Left lobe of liver (tissue), 2 donors: ENCODE measurements at places on chromosomes 5 and 9. TPM values are rescaled to one million over a fixed set of nuclear protein-coding genes. Genes with fewer than 3 reads are reported as not detected.

DNA sequence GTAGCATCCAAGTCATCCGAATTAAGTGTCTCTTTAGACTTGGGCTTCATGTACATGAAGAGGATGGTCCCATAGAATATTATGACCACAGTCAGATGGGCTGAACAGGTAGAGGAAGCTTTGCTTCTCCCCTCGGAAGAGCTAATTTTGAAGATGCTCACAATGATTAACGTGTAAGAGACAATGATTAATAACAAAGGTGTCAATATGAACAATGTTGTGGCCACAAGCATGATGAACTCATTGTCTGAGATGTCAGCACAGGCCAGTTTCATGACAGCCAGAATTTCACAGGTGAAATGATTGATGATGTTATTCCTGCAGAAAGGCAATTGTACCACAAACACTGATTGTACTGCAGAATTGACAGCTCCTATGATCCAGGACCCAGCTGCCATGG, 626 bp downstream of the OR13C2 start:
- DNase-seq = no peak

The SPATA31E1 gene
- total RNA-seq = not detected

The CCDC183 gene
- total RNA-seq = 0.75 TPM

- DNase-seq = no peak
Measured at GRCh38 chr5:170443624-170444023, 54.5 kb upstream of the KCNMB1 start.

DNA sequence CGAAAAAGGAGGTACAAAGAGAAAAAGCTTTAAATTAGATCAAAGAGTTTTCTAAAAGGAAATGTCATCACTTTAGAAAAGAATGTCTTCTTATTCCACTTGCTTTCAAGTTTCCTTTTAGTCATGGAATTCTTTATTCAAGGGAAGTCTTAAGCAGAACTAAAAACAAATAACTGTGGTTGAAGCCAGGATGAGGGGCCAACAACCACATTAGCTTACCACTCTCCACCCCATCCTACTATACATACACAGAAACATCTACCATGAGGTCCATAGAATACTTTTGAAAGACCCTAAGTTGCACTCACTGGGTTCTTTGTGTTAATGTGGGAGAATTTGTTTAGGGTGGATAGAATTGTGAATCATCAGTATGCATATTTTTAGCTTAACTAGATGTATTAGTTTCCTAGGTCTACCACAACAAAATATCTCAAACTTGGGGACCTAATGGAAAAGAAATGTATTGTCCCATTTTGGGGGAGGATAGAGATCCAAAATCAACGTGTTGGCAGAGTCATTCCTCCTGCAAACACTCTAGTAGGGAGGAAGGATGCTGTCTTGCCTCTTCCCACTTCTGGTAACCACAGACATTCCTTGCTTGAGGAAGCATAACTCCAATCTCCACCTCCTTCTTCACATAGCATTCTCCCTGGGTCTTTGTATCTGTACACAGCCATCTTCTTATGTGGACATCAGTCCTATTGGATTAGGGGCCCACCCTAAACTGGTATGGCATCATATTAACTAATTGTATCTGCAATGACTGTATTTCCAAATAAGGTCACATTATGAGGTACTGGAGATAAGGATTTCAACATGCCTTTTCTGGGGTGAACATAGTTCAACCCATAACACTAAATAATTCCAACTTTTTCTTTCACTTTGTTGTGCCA, 239.4 kb downstream of the LURAP1L start:
- DNase-seq = no peak

- DNase-seq = no peak
Measured at GRCh38 chr5:15103130-15103529, 231.6 kb upstream of the ANKH start.

The IFNA2 gene
- total RNA-seq = not detected

The PLAC8L1 gene
- not detected for total RNA-seq

The OBP2A gene
- total RNA-seq = not detected

The ALDH1A1 gene
- total RNA-seq = 527 TPM

DNA sequence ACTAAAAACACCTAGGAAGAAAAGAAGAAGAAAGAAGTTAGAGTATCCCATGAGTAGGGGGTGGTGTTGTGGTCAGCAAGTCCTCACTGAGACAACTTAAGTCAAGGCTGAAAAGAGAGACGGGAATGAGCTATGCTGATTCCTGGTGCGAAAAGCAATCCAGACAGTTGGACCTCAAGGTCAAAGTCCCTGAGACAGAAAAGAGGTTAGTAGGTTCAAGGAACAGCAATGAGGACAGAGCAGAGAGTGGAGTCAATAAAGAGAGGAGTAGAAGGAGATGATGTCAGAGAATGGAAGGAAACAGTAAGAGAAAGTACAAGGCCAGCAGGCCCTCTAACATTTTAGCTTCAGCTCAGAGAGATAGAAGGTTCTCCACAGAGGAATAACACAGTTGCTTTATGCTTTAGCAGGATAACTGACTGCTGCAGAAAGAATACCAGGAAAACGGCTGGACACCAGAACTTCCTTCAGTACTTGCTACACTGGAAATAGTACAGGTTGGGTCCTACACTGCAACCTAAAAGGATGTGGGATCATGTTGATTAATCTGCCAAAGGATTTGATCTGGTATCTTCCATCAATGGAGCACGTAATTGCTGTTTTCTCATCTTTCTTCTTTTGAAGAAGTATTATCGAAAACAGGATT, 43.6 kb downstream of the GNAQ start:
- no peak for DNase-seq

GRCh38 chr5:157266286-157267007, 524 bp downstream of the CYFIP2 start:
- no peak for DNase-seq

GRCh38 chr5:149228618-149229297, 42.9 kb upstream of the AFAP1L1 start:
- DNase-seq = no peak

The CLTB gene
- 37.3 TPM for total RNA-seq

DNA sequence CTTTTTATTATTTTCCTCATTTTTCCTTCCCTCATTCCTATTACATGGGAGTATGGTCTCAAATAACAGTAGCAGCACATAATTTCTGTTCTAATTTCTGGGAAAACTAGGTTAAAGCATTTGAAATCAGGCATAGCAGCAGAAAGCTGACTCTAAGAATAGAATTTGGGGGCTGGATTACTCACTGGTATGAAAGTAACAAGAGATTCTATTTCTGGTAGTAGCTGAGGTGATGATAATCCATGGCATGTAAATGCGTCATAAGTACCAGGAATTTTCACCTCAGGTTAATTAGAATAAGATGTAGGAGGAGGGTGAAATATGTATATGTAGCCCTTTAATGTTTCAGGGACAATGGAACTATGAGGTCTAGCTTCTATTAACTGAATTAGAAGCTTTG, 662.0 kb downstream of the PTPRD start:
- DNase-seq = no peak

The PHF24 gene
- total RNA-seq = not detected

The LCN10 gene
- total RNA-seq = 0.15 TPM

DNA sequence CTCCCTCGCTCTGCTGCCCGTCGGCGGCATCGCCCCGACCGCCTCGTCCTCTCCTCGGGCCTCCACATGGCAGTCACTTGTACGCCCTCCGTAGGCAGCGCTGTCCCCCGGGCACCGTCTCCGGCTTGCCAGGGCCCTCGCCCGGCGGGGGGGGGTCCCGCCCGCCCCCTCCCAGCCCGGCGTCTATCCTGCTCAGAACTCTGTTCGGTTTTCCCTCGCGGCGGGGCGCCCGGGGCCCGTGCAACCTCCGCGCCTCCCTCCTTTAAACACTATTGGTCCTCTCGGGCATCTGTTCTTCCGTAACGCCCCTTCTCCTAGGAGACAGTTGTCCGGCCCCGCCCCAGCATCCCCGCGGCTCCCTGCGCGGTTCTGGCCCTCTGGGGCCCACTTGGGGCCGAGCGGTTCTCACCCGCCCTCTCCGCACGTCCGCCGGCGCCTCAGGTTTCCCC, 831 bp downstream of the ODF2 start:
- DNase-seq = peak; percentile 65
